ENCODE measurements at places on chromosomes 7 and 10. TPM values are rescaled to one million over a fixed set of nuclear protein-coding genes. Genes with fewer than 3 reads are reported as not detected.
A peak's percentile ranks its signal among the peaks of the same experiment; 100 is the strongest.

- H3K36me3 ChIP-seq = no peaks in the 10 kb centered on the region
- H3K27me3 ChIP-seq = no peaks in the 10 kb centered on the region
- H3K4me1 ChIP-seq = no peaks in the 10 kb centered on the region
- H3K4me3 ChIP-seq = no peak overlapping the region
- no peak overlapping the region for H3K27ac ChIP-seq
Measured at GRCh38 chr10:20396205-20396604, 500.9 kb downstream of the NEBL start.

- H3K27ac ChIP-seq = no peak overlapping the region
- no peaks in the 10 kb centered on the region for H3K27me3 ChIP-seq
- H3K4me1 ChIP-seq = no peaks in the 10 kb centered on the region
- no peak for DNase-seq
- H3K4me3 ChIP-seq = no peak overlapping the region
- no peaks in the 10 kb centered on the region for H3K36me3 ChIP-seq
Measured at GRCh38 chr7:117347480-117347879, 24.6 kb upstream of the WNT2 start.

GRCh38 chr10:101121654-101122031 lies 9.5 kb upstream of the TLX1 start:
- DNase-seq = no peak
- H3K4me3 ChIP-seq = no peak overlapping the region
- H3K4me1 ChIP-seq = peaks cover 10% of the 10 kb centered on the region
- no peaks in the 10 kb centered on the region for H3K36me3 ChIP-seq

DNA sequence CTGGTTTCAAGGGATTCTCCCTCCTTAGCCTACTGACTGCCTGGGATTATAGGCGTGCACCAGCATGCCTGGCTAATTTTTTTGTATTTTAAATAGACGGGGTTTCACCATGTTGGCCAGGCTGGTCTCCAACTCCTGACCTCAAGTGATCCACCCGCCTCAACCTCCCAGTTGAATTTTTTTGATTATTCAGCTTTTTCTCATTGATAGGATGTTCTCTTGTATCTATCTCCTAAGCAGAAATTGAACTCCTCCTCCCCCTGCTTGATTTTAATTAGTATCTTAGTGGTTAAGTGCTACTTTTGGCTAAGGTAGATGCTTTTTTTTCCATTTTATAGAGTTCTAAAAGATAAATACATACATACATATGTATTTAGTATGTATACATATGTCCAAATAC lies 101.0 kb downstream of the ZNF277 start:
- H3K27me3 ChIP-seq = no peaks in the 10 kb centered on the region
- H3K27ac ChIP-seq = no peak overlapping the region
- H3K36me3 ChIP-seq = no peaks in the 10 kb centered on the region
- no peak for DNase-seq
- no peak overlapping the region for H3K4me3 ChIP-seq

DNA sequence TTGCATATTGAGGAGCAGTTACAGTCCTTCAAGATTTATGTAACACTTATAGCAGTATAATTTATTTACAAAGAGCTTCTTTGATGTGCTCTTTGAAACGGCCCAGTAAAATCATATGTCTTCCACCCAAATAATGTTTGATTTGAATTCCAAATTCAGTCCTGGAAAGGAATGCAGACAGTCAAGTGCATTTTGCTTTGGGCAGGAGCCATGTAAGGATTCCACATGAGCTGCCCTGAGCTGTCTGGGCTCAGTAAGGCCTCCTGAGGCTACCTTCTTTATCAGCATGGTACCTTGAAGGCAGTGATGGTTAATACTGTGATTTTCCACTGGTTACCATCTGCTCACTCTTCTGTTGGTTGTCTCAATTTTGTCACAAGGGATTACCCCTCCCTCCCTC lies 41.6 kb upstream of the LHFPL3 start:
- no peak overlapping the region for H3K27ac ChIP-seq
- H3K4me1 ChIP-seq = no peaks in the 10 kb centered on the region
- peaks cover 5% of the 10 kb centered on the region for H3K27me3 ChIP-seq
- no peaks in the 10 kb centered on the region for H3K36me3 ChIP-seq
- H3K4me3 ChIP-seq = no peak overlapping the region
- no peak for DNase-seq

GRCh38 chr7:139718141-139718540 lies 59.7 kb downstream of the HIPK2 start:
- H3K27me3 ChIP-seq = no peaks in the 10 kb centered on the region
- no peak overlapping the region for H3K4me3 ChIP-seq
- no peak overlapping the region for H3K27ac ChIP-seq
- H3K4me1 ChIP-seq = peaks cover 15% of the 10 kb centered on the region
- peaks cover 42% of the 10 kb centered on the region for H3K36me3 ChIP-seq

DNA sequence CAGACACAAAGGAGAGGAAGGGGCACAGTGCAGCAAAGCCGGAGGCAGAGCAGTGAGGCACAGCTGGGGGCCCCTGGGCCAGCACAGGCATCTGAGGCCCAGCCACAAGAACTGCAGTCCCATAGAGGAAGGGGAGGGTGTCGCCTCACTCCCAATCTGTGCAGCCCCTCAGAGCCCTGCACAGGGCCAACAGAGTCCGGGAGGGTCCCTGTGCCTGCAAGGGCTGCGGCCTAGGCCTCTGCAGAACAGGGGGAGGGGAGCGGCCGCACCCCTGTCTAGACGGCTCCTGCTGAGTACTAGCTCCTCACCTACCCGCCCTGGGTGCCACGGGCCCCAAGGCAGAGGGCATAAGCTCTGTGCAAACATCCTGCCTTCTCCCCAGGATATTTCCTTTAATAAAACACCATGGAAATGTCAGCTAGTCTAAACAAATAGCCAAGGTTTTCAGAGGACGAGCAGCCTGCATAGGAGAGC lies 32.4 kb upstream of the RET start:
- no peaks in the 10 kb centered on the region for H3K36me3 ChIP-seq
- DNase-seq = no peak
- no peak overlapping the region for H3K27ac ChIP-seq
- no peaks in the 10 kb centered on the region for H3K4me1 ChIP-seq

GRCh38 chr7:132485600-132486273 lies 90.5 kb downstream of the PLXNA4 start:
- H3K4me3 ChIP-seq = no peak overlapping the region
- H3K27me3 ChIP-seq = peaks cover 7% of the 10 kb centered on the region
- H3K27ac ChIP-seq = no peak overlapping the region
- no peak for DNase-seq

DNA sequence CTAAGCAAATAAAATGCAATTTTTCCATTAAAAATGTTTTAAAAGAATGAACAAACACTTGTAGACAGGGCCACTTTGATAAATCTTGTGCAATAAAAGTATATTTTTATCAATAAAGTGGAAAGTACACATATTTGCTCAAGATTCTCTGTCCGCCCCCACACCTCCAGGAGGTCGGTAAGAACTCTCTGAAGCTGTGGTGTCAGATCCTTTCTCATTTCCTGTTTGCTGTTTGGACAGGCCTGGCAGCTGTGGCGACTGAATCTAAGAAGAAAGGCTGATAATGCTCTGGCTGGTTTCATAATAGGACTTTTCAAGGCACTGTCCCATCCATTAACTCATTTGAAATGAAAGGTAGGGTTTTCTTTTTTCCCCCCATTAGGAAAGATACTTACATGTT lies 15.3 kb upstream of the ASB4 start:
- no peak overlapping the region for H3K4me3 ChIP-seq

GRCh38 chr7:158649279-158649678 lies 55.3 kb downstream of the NCAPG2 start:
- H3K4me3 ChIP-seq = no peak overlapping the region
- DNase-seq = peak; percentile 87
- H3K27ac ChIP-seq = peak overlapping the region; percentile 81
- peaks cover 35% of the 10 kb centered on the region for H3K4me1 ChIP-seq

DNA sequence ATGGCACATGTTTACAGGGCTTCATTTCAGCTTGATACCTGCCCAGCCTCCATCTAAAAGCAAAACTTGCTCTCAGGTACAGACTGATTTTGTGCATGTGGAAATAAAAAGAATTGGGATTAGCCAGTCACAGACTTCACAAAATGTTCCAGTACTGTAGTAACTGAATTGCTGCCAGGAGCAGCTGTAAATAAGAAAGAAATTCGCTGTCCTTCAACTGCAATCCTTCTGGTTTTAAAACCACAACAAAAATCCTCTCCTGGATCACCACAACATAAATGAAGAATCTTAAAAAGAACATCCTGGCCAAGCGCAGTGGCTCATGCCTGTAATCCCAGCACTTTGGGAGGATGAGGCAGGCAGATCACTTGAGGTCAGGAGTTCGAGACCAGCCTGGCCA lies 3.9 kb upstream of the MIOS start:
- no peak for DNase-seq
- H3K4me1 ChIP-seq = peaks cover 31% of the 10 kb centered on the region
- peaks cover 5% of the 10 kb centered on the region for H3K36me3 ChIP-seq
- H3K4me3 ChIP-seq = no peak overlapping the region
- H3K27ac ChIP-seq = no peak overlapping the region
- H3K27me3 ChIP-seq = no peaks in the 10 kb centered on the region

- DNase-seq = no peak
- no peaks in the 10 kb centered on the region for H3K36me3 ChIP-seq
- no peak overlapping the region for H3K27ac ChIP-seq
Measured at GRCh38 chr7:151777908-151778670, 98.8 kb downstream of the PRKAG2 start.

DNA sequence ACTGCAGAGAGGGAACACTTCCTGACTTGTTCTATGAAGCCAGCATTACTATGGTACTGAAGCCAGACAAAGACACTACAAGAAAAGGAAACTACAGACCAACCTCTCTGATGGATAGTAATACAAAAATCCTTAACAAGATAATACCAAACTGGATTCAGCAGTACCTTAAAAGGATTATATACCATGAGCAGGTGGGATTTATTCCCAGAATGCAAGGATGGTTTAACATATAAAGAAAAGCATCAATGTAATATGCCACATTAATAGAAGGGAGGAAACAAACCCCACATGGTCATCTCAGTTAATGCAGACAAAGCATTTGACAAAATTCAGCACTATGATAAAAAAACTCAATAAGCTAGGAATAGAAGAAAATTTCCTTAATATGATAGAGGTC lies 47.2 kb downstream of the EBLN1 start:
- no peaks in the 10 kb centered on the region for H3K4me1 ChIP-seq
- no peaks in the 10 kb centered on the region for H3K27me3 ChIP-seq
- no peak overlapping the region for H3K27ac ChIP-seq
- no peaks in the 10 kb centered on the region for H3K36me3 ChIP-seq

GRCh38 chr10:132746801-132747625 lies 38.9 kb downstream of the NKX6-2 start:
- no peak for DNase-seq
- H3K36me3 ChIP-seq = peaks cover 50% of the 10 kb centered on the region
- no peak overlapping the region for H3K4me3 ChIP-seq
- no peak overlapping the region for H3K27ac ChIP-seq
- H3K4me1 ChIP-seq = peaks cover 35% of the 10 kb centered on the region

DNA sequence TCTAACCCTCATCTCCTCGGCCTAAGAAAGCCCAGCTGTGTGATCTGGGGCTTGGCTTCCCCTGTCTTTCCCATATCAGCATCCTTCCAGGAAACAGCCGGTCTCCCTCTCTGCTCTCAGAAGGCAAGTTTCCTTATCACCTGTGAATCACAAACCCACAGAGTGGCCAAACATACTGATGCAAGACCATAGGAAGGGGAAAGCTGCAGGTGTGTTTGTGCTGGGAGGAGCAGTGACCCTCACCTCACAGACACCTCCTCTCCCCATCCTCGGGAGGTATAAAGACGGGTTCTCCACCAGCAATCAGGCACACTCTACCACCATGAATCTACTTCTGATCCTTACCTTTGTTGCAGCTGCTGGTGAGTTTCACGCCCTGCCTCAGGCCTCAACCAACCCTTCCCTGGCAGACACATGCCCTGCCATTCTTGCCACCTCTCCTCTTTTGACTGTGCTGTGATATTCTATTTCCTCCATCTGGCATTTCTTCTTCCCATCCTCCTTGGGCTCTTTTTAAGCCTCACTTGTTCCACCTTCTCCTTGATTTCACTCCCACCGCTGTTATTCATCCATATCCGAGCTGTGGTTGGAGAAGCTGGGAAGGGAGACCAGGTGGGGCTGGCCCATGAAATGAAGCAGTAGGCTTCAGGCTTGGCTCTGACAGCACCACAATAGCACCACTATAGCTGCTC lies at the start of gene PRSS2:
PRSS2 (plus strand) TSS at position 310 of the 692 bp plus-strand sequence; CDS start at position 323, 13 bp downstream.
- H3K36me3 ChIP-seq = no peaks in the 10 kb centered on the region
- peaks cover 20% of the 10 kb centered on the region for H3K4me1 ChIP-seq
- H3K4me3 ChIP-seq = no peak within 1 kb of the TSS
- H3K27ac ChIP-seq = no peak within 1 kb of the TSS
- H3K27me3 ChIP-seq = no peaks in the 10 kb centered on the region

DNA sequence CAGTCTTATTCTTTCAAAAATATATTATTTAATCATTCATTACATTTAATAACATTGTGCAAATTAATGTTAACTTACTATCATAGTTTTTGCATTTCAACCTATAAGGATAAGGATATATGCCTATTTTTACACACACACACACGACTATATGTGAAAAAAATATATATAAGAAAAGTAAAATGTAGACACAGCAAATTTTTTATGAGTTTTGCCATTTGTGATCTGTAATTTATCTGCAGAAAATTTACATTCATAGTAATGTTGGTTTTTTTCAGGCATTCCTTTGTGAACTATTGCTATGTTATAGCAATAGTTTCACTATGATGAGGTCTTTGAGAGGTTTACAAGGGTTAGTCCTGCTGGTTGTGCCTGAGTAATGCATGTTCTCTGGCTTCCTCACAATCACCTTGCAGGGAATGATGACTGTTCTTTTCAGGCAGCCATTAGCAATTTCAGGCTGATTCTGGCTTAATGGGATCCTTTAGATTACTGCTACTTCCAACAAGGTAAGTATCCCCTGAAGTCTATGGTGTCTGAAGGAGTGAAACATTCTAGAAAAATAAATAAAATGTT lies 183.7 kb upstream of the CDK1 start:
- no peak overlapping the region for H3K4me3 ChIP-seq
- no peaks in the 10 kb centered on the region for H3K27me3 ChIP-seq
- no peaks in the 10 kb centered on the region for H3K4me1 ChIP-seq
- no peak for DNase-seq
- H3K36me3 ChIP-seq = no peaks in the 10 kb centered on the region
- no peak overlapping the region for H3K27ac ChIP-seq

DNA sequence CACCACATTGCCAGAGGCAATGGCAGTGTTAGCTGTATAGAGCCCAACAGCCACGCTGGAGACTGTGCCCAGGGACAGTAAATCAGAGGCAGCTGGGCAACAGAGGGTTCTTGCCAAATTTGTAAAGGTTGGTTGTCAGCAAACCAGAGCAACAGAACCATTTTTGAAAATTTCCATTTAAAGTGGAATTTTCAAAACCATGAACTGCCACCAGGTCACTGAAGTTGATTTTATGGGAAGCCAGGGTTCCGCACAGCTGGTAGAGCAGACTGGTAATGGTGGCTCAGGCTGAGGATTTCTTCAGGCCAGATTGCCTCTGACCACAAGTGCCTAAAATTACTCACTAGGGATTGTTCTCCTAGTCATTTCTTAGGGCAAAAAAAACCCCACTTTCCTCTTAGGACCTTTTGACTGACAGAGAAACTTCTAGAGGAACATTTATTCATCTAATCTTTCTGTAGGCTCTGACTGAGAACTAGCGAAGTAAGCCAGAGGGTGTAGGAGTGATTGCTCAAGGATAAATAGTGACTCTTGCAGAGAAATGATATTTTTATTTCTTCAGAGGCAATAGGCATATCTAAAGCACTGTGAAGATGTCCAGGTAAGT lies 342.4 kb downstream of the BBS9 start:
- H3K36me3 ChIP-seq = no peaks in the 10 kb centered on the region
- no peak for DNase-seq
- H3K4me1 ChIP-seq = no peaks in the 10 kb centered on the region
- 0 out of 2 replicates have a peak, but pooled peaks cover 2% of the 10 kb centered on the region for H3K27me3 ChIP-seq
- no peak overlapping the region for H3K4me3 ChIP-seq
- H3K27ac ChIP-seq = no peak overlapping the region

The MAT1A gene
- not detected for total RNA-seq

The INA gene
- 0.42 TPM for total RNA-seq

The NAT16 gene
- total RNA-seq = not detected

The NODAL gene
- not detected for total RNA-seq

The GARIN1A gene
- 0.68 TPM for total RNA-seq

The PROSER2 gene
- 3.0 TPM for total RNA-seq

The SPDYE6 gene
- total RNA-seq = not detected

The GDF2 gene
- not detected for total RNA-seq
